ENCODE measurements at places on chromosomes 12 and 14.

DNA sequence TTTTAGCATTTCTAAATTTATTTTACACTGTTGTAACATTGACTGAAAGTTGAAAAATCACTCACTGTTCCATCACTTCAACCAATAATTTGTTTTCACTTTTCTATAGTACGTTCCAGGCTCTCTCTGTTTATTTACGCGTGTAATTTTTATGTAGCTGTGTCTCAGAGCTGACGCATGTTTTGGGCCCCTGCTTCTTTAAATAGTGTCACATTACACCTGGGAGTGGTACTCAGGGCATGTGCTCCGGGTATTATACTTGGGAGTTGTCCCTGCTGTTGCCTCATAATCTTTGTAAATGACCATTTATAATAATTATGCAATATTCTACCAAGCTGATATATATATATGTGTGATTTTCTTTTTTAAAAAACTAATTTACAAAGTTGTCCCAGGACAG, 132.8 kb upstream of the CPM start:
- no peak for DNase-seq

GRCh38 chr12:57837864-57838562, 8.5 kb downstream of the CTDSP2 start:
- DNase-seq: no peak

DNA sequence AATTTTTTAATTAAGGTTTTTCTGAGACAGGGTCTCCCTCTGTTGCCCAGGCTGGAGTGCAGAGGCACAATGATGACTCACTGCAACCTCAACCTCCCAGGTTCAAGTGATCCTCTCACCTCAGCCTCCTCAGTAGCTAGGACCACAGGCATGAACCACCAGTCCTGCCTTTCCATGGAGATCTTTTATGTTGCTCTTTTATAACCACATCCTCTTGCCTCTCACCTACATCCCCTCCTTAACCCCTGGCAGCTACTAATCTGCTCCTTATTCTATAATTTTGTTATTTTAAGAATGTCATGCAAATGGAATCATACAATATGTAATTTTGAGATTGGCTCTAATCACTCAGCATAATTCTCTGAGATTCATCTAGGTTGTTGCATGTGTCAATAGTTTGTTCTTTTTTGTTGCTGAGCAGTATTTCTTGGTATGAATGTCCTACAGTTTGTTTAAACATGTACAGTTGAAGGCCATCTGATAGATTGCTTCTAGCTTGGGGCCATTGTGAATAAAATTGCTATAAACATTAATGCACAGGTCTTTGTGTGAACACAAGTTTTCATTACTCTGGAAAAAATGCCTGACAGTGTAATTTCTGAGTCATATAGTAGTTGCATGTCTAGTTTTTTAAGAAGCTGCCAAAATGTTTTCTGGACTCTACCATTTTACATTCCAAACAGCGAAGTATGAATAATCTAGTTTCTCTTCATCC, 249.2 kb upstream of the AMIGO2 start:
- DNase-seq: no peak

- DNase-seq: no peak
These were observed 94.5 kb downstream of the PLXNC1 start for GRCh38 chr12:94242901-94243300.

- no peak for DNase-seq
These were observed 5.9 kb downstream of the DGLUCY start for GRCh38 chr14:91119556-91120311.

DNA sequence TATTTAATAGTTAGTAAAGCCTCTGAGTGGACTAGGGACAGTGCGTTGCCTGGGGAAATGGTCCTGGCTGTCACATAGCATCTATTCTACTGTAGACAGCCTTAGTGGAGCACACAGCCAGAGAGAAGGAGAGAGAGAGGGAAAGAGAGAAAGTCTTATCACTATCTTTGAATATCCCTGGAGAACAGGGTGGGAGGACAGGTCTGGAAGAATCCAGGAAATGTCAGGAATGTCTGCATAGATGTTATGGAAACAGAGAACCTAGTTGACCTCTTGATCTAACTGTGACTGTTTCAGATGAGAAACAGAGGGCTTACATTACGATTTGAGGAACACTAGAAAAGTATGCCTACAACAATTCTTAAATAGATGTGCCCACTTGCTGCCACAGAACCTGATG, 92.8 kb downstream of the SLC15A5 start:
- DNase-seq: no peak

- DNase-seq: no peak
These were observed 19.4 kb downstream of the NCKAP5L start for GRCh38 chr12:49808686-49809380.

- no peak for DNase-seq
These were observed 124.4 kb downstream of the VEZT start for GRCh38 chr12:95342008-95342407.

DNA sequence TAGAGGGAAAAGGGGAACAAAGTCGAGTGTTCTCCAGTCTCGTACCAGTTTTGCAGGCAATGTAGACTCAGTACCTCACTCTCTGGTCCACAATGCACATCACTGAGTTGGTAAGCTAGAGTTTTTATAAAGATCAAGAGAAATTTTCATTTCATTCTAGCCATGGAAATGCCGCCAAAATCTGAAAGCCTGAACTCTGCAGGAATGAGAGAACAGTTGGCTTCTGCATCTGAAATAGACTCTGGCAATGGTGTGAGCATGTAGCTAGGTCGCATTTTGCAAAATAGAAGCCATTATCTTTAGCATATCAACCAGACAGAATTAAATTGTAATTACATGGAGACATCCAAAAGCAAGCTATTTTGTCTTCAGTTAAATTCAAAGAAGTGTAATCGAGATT, 381.0 kb downstream of the NOVA1 start:
- DNase-seq: no peak

- DNase-seq: peak; percentile 1
These were observed 456.5 kb upstream of the LMO3 start for GRCh38 chr12:17062267-17063036.

DNA sequence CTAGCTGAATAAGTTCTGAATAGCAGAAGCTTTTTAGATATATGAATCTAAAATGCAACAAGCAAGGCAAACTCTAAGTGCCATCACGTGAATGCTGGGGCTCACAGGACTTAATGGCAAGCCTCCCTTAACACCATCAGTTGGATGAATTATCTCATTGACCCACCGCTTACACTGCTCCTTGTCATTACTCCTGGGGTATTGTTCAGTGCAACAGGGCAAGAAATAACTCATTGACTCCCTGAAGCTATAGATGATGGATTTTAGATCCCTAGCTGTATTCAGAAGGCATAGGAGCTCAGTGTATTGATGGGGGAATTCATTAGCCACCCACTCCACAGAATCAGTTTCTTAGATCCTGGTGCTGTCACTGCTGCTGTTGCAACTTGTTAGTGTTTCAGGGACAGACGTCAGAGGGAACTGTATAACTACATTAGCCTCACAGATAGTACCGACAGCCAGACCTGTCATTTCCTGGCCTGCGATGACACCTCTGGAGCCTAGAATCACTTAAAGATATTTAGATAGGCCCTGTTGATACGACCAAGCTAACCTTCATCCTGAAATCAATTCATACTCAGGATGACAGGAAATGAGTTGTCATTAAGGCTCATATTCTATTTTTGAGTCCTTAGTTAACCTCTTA, 735.3 kb downstream of the DIO2 start:
- DNase-seq: no peak

DNA sequence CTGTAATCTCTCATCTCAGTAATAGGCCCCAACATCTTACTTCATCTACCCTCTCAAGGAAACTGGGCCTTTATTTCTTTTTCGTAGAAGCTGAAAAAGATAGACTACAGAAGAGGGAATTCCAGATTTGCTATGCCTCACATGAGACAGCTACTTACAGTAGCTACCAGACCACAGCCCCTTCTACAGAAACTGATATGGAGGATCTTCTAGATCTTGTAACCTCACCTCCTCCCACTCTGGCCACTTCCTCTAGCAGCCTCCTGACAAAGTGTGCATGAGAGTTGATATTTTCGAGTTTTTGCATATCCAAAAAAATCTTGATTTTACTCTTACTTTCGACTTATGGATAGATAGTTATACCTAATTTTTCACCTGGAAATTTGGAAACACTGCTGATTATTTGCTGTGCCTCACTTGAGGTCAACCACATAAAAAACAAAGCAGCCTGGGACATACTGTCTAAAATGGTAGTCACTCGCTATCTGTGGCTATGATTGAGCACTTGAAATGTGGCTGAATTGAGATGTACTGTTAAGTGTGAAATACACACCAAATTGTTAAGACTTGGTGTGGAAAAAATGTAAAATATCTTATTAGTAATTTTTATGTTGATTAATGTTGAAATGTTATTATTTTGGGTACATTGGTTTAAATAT, 86.3 kb upstream of the NID2 start:
- DNase-seq: no peak

GRCh38 chr12:89965993-89966392, 257.4 kb upstream of the ATP2B1 start:
- no peak for DNase-seq

DNA sequence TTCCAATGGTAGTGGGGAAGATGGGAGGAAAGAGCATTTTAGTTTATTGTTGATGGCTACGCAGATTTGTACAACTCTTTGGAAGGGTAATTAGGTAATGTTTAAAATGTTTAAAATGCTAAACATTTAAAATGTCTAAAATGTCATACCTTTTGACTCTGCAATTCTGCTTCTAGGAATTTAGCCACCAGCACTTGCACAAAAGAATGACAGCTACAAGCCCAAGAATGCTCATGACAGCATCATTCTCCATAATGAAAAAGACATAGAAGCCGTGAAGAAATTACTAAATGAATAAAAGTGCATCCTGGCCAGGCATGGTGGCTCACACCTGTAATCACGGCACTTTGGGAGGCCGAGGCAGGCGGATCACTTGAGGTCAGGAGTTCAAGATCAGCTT, 19.9 kb upstream of the DYNC1H1 start:
- no peak for DNase-seq

- DNase-seq: no peak
These were observed 47.8 kb downstream of the TESPA1 start for GRCh38 chr12:54936736-54937135.

DNA sequence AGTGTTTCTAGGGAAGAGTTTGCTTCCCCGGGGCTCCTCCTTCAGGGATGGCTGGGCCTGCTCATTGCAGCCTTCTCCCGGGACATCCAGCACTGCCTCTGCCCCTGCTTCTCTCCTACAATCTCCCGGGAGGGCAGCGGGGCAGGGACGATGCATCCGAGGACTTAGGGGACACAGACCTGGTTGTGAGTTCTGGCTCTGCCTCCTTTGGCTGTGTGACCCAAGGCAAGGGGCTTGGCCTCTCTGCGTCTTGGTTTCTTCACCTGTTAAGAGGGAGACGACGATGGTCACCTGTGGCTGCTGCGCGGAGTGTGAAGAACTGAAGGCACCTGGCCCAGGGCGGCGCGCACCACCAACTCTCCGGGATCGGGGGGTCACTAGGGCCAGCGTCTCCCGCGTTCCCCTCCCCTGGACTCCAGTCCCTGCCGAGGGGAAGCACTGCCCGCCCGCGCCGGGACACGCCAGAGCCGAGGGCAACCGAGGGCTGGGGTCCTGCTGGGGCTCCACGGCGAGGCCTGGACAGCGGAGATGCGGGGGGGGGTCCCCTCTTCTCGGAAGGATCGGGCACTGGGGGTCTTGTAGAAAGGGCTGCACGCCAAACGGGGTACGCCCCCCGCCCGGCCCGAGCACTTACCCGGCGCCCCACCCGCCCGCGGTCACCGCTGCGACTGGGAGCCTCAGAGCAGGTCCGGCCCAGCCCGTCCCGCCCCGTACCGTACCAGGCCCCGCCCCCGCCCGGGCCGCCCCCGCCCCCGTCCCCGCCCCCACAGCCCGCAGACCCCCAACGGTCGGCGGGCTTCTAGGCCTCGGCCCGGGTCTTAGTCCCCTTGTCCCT, at the start of gene HVCN1:
TSS of gene HVCN1 (minus strand) at position 670 of the 835 bp plus-strand sequence. CDS start 5,870 bp downstream, outside the sequence.
- no peak for DNase-seq

DNA sequence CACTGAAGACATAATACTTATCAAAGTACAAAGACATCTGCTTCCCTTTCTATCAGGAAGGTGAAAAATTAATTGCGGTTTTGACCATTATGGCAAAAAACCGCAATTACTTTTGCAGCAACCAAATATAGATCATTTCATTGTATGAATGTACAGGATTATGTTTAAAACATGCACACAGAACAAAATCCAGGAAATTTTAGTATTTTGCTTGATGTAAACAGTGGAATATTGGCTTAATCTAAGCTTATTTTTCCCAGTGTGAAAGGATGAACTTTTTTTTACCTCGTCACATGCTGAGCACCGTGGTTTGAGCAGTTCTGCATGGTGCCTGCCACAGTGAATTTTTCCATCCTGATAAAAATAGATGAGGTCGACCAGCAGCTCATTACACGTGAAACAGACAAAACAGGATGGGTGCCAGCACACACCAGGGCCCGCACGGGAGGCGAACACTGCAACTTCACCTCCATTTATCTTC, 121.2 kb downstream of the PRICKLE1 start:
- no peak for DNase-seq

DNA sequence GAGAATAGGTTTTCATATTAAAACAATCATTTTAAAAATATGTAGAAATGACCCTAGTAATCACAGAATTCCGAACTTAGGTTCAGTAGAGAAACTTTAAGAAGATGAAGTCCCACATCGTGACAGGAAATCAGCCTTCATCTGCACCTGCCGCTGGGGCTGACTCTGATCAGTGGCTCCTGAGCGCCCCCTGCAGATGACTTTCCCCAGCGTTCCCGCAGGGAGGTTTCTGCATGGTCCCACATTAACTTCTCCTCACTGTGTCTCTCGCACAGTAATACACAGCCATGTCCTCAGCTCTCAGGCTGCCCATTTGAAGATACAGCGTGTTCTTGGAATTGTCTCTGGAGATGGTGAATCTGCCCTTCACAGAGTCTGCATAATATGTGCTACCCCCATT, 1131.1 kb downstream of the TMEM121 start:
- DNase-seq: peak; percentile 54

GRCh38 chr12:107486140-107486892, 199.3 kb upstream of the PWP1 start:
- no peak for DNase-seq

DNA sequence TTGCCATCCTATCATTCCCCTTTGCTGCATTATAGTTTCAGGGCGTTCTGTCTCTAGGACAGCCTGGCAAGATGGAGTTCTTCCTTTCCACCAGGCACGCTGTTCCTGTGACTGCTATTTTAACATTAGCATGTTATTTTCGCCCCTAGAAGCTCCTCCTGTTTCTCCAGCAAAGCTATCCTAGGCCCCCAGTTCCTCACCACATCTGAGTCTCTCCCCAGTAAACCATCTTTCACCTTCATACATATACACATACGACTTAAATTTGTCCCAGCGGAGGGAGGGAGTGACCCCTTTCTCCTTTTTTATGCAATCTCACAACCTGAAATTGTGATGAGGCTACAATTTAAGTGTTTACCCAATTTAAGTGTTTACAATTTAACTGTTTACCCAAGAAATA, 66.7 kb upstream of the FRMD6 start:
- DNase-seq: no peak

Data from NCI-H2107 (cell line).